Activated CD8-positive, alpha-beta memory T cell treated with anti-CD3 and anti-CD28 coated beads for 48 hours (primary cell): ENCODE measurements at places on chromosomes 4 and X.

DNA sequence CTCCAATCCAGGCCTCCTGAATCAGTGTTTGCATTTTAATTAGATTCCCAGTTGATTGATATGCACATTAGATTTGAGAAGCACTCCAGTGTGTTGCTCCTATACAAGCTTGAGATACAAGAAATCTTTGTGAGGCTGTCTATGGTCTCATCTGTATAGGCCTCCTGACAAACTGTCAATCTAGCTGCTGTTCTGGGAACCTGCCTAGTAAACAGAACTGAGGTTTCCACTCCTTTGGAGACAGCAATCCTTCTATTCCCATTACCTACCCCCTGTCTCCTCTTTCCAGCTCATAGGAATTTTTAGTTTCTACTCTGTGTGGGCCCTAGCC lies 306.1 kb upstream of the EMCN start:
- no peak for DNase-seq

DNA sequence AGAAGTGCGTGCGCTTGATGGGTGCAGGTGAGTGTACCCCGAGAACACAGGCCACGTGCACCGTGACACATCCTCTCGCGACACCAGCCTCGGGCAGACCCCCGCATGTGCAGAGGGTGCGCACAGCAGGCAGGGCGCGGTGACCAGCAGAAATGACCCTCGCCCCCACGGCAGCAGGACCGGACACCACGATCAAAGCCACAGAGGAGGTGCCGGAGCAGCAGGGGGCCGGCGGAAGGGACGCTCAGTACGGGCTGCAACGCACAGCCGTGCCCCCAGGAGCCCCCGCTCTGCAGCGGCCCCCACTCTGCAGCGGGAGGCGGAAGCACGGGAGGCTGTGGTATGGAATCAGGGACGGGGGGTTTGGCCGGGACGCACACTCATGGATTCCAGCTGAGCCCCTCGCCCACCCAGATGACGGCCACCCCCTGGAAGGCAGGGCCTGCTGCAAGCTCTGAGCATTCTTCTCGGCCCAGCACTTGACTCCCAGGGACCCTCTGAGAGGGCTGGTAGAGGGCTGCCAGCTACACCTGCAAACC lies 17.1 kb downstream of the PPP2R3B start:
- no peak for DNase-seq

- no peak for DNase-seq
Measured at GRCh38 chrX:1564750-1565683, 26.4 kb upstream of the AKAP17A start.

- DNase-seq: no peak
Measured at GRCh38 chr4:187965726-187966125, 29.8 kb upstream of the ZFP42 start.

DNA sequence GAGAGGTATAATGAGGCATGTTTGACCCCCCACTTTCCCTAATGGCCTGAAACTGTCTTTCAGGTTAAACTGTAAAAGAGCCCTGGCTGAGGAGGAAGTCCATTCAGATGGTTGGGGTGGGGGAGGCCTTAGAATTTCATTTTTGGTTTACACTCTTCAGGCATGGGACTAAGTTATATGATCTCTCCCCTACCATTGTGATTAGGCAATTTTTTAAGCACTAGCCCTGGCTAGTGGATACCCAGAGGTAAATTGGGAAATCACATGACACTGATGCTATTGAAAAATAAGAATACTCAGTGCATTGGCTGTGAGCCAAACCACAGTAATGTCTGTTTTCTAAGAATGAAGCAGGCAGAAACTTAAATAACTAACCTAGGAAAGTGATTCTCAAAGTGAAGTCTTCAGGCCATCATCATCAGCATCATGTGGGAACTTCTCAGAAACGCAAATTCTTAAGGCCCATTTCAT lies 149.7 kb downstream of the RRAGB start:
- no peak for DNase-seq

- DNase-seq: no peak
Measured at GRCh38 chr4:81472281-81473182, 825 bp upstream of the RASGEF1B start.
